ENCODE measurements at places on chromosomes 2 and 18.

- no peak for DNase-seq
Observed at GRCh38 chr2:220601674-220602073, 970.4 kb downstream of the EPHA4 start.

DNA sequence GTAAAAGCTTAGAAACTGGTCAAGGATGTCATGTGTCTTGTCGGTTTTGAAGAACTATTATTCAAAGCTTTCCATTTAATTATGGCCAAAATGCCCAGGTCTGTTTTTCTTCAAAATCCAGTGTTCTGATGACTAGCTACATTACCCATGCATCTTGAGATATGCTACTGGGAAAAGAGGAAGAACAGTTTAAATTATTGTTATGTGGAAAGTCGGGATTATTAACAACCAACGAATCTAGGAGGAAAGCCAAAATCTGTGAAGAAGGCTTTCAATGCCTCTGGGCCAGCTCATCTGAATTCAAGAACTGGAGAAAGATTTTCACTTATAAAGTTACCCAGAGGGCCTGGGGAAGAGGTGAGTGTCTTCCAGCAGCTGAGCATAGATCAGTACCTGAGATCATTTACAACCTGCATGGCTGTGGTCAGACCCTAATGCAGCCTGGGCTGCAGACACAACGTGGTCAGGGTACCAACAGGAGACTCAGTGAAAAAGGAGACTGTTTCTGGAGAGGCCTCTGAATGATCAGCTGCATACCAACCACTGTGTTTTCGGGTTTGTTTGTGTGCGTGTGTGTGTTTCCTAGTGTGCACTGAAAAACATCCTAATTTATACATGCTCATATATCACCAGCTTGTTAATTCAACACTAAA lies 308.5 kb downstream of the NRXN1 start:
- DNase-seq = no peak

DNA sequence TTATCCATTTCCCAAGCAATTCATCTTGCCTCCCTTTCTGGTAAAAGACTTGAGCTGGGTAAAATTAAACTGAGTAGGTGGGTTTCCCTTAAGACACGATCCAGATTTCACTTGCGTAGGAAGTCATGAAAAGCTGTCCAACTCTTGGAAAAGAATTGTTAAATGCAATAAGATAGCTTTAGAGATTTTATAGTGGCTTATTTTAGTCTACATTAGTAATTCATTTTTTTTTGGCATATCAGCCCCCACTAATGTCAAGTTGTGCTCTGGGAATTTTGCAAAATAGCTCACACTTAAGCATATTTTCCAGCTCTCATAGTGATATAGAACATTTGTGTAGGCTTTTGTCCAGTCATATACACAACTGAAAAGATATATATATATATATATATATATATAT lies 344.7 kb upstream of the FIGN start:
- DNase-seq = no peak

DNA sequence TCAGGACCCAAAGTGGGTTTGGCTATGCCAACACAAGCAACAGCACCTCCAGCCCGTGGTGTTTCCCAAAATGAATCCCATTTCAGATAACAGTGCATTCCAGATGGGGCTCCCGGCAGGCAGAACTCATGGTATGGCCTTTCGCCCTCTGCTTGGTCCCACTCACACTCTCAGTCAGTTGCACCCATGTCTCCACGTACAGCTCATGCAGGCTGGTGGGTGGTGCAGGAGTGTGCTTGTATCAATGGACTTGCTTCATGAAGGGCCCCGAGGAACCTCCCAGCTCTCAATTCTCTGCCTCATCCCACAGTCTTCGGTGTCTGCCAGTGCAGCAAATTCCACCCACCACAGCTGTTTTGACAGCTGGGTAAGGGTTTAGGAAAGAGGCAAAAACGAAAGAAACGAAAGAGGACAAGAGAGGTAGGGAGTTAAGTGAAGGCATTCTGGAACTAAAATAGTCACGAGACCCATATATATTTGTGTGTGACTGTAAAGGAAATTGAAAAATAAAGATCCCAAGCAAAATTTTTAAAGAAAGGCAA lies 278.1 kb downstream of the DCDC2C start:
- DNase-seq = no peak

DNA sequence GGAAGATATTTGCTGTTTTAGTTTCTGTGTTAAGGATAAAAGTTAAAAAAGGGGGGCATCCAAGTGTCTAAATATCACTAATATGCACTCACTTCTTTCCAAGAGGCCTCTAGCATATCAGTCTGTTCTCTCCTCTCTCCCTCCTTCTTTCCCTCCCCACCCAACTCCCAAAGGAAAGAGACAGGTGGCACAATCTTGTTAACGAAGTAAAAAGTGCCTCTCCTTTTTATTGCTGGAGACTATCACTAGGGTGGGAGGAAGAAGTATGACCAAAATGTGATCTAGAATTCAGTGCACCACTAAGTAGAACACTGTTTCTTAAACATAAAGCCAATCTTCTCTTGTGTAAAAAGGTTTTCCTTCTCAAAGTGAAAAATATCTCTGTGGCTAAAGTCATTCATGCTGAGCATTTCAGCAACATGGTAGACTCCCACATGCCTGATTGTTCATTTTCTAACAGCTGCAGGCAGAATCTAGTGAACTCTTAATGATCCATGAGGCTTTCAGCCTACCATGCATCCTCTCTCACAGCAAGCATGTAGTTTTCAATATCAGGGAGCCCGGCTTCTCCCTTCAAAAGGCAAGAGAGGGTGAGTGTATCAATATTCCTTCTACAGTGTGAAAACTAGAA lies 39.5 kb downstream of the RNU4ATAC start:
- no peak for DNase-seq

- DNase-seq = no peak
Observed at GRCh38 chr2:237967463-237967951, 693 bp downstream of the UBE2F start.

DNA sequence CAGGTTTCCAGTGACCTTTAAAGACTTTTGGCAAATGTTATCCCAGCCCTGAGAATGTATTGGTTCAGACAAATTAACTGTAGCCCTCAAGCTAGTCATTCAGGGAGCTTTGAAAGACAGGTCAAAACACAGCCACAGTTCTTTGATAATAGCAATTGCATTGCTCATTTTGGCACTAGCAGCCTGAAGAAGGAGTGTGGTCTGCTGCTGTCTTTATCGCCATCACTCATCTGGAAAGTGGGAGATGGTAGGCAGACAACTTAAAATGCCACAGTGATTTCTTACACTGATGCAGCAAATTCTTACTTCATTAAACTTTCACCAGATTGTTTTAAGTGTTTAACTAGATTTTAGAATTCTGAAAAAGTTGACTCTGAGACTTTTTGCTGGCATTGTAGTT lies 47.2 kb downstream of the DOK6 start:
- no peak for DNase-seq

- no peak for DNase-seq
Observed at GRCh38 chr2:77270433-77270832, 251.7 kb downstream of the LRRTM4 start.

DNA sequence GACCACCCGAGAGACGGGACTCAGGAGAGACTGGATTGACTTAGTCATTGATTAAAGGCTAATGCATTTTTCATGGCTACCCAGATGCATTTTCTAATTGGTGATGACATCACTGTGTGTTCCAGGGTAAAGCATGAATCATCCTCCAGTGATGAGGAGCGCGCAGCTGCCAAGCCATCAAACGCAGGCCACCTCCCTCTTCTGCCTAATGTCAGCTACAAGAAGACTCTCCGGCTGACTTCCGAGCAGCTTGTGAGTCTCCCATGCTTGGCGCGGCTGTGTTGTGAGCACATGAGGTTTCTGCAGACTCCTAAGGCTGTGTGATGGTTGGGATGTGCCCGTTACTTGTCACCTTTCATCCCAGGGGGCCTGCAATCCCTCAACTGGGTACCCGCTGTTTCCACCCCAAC lies 56.4 kb downstream of the LPIN1 start:
- DNase-seq = no peak

DNA sequence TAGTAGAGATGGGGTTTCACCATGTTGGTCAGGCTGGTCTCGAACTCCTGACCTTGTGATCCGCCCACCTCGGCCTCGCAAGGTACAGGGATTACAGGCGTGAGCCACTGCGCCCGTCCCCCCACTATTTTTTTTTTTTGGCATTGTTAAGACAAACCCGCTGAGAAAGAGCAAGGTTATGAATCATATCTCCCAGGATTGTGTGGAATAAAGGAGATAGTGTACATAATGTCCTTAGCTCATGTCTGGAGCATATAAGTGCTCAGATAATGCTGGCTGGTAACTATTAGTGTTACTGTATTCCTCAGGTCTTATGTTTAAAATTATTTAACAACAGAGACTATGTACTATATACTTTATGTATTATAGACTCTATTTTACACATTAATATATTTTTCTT lies 36.0 kb downstream of the TTC27 start:
- DNase-seq = no peak

DNA sequence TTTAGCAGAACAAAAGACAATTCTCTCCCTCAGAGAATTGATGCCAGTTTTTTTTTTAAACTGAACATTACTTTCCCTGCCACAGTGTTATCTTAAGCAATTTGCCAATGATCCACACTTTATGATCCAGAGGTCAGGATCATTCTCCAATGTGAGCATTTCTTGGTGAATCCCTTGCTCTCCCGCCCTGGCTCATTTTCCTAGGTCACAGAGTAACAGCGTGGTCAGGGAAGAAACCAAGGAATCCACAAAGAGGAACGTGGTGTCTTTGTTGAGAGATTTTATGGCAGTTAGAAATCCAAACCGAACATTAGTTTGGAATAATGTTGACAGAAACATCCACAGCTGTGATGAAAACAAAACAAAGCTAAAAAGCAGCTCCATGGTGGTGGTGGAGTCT lies 250.3 kb downstream of the TTC32 start:
- no peak for DNase-seq

DNA sequence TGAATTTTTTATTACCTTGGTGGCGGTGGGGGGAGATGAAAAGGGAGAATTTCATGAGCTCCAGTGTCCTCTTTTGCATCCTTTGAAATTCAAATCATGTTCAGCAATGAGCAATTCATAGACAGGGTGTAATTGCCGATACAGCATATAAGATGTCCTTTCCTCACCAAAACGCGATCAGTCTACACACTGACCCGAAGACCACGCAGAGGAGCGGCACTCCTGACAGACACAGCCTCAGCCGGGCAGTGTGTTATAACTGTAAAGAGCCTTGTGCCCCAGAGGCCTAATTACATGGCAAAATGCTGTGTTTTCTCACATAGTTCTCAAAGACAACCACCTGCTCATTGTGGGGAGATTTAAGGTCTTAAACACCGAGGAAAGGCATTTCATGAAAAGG lies 38.4 kb upstream of the APCDD1 start:
- no peak for DNase-seq

GRCh38 chr2:67625178-67625577 lies 228.0 kb downstream of the ETAA1 start:
- DNase-seq = no peak

- no peak for DNase-seq
Observed at GRCh38 chr2:242048479-242048878, 178.9 kb downstream of the RTP5 start.
